ENCODE measurements at places on chromosomes 7 and 10.
A peak's percentile ranks its signal among the peaks of the same experiment; 100 is the strongest.

- DNase-seq = no peak
These were observed 141.6 kb downstream of the SND1 start for GRCh38 chr7:127793582-127793981.

GRCh38 chr7:83921941-83922607 lies 272.5 kb downstream of the SEMA3A start:
- DNase-seq = no peak

GRCh38 chr10:76281659-76282058 lies 850.2 kb downstream of the LRMDA start:
- no peak for DNase-seq

DNA sequence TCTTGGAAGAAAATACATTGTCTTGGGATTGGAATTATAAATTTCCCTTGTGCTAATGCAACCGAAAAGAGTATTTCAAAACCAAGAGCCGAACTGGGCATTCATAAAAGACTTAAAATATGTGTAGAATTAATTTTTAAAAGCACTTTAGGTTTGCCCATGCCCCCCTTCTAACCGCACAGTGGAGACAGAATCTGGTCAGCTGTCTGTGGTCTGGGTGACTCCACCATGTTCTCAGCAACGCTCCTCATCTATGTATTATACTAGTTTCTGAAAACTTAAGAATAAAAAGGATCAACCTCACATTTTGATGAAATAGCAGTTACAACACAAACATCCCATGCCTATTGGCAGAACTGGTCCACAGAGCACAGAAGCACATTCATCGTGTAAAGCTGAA lies 192.6 kb upstream of the C7orf33 start:
- no peak for DNase-seq

GRCh38 chr7:26995666-26996065 lies 100.1 kb downstream of the HOXA1 start:
- DNase-seq = no peak

DNA sequence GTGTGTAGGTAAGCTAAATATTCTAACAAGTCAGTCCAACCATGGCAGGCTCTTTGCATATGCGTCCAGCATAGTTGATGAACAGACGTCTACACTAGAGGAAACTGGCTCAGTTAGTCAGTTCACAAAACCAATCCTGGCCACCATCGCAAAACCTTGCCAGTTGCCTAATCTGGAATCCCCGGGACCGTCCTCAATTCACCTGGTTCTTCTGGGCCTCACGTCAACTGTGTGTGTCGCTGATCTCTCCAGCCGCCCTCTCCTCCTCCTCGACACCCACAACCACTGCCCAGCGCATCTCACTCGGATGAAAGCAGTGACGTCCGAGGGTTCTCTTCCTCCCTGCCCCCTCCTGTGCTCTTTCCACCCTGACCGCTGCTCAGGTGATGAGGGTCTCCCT lies 217.8 kb upstream of the SH2B2 start:
- DNase-seq = no peak

DNA sequence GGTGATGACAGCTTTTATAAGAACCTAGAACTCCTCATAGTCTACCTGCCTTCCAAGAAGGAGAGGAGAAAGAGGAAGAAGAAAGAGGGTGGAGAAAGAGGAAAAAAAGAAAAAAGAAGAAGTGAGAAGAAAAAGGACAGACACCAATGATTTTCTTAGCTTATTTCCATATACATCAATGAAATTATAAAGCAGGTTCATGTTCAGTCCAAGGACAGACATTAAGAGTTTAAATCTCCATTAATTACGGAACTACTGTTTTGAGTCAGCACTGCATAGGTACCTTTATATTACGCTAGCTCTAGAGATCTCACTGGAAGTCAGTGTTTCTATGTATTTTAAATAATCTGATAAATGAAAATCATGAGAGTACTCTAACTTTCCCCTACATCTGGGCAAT lies 309.0 kb upstream of the HGF start:
- no peak for DNase-seq

DNA sequence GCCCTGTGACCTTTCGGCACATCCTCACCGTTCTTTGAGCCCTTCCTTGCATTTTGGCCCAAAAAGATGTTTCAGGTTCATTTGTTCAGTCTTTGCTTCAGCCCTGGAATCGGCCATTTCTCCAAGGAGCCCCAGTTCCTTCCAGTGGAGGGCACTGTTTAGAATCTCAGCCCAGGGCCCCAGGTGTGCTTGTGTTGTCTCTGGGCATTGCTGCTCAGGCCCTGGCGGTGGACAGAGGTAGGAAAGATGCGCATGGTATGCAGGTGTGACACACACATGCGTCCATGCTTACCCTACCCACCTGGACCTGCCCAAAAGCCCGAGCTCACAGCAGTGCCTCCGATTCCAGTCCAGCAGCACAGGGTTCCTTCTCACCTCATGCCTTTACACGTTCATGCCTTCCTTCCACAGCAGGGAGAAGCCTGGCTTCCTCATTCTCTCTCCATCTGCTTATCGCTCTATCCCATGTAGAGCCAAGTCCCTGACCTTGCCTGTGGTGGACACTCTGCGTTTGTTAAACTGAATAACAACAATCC lies 70.6 kb downstream of the LHPP start:
- DNase-seq = no peak

DNA sequence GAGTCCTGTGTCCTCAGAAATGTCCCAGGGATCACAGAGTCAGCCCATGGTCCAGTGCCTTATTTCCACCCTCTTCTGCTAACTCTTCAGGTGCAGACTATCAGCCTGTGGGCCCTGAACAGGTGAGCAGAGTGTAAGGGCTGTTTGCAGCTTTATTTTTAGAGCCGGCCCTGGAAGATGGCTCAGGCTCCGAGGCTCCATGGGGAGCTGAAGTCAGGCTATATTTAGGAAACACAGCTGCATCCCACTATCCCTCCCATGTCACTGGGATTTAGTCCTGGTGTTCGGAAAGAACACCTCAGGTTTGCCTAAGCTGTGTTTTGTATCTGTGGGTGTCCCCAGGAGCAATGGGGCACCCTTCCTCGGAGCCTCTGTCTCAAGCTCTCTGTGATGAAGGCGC lies 126.9 kb downstream of the RPS24 start:
- no peak for DNase-seq

- DNase-seq = no peak
These were observed 107.7 kb upstream of the RET start for GRCh38 chr10:42969147-42969546.

DNA sequence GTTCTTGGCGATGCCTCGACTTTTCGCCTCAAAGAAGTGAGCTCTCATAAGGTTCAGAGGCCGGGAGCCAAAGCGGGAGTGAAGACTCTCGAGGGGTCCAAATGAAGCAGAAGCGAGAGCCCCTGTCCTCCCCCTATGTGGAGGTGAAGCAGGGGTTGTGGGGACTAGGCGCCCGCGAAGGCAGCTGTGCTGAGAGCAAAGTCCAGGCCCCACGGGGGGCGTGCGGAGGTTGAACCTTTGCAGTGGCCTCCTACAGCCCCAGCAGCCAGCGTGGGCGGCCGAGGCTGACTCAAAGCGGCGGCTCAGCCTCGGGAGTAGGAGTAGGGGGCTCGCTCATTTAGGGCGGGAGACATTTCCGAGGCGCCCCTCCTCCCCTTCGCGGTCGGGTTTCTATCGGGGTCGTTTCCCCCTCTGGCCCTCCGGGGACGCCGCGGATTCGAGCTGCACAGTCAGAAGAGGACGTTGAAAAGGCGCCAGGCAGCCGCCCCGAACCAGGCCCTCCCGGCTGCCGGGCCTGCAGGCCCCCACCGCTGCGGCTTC lies 553 bp upstream of the ADD3 start:
- DNase-seq = no peak

- DNase-seq = no peak
These were observed 48.4 kb downstream of the NKX6-2 start for GRCh38 chr10:132737390-132738048.

DNA sequence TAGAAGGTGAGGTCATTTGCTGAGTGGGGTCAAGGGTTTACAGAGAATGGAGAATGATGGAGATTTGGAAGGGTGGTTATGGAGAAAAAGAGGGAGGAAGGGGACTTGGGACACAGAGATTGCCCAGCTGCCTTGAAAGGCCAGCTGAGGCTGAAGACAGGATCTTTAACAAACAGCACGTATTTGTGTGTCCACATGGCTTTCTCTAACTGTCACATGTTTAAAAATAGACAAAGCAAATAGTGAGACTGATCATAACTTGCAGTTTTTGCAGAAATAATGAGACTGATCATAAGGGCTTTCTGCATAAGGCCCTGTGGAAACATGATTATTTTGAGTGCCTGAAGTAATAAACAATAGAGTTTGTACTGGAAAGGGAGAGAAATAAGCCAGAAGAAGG lies 212.7 kb downstream of the HDAC9 start:
- DNase-seq = no peak

DNA sequence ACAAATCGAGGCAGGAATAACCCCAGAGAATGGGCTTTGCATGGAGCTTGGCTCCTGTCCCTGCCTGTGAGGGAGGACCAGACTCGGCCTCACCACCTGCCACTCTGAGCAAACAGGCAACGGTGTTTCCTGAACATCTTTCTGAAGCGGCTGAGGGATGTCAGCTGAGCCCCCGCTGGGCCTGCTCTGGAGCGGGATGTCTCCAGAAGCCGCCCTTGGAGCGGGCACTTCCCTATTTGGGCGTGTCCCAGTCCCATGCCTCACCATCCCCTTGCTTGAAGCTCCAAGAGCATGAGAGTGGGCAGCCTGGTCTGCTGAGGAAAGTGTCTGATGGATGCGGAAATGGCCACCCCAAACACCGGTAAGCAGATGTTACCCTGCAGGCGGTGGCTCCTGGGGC lies 10.2 kb downstream of the ALKBH4 start:
- peak; percentile 56 for DNase-seq

DNA sequence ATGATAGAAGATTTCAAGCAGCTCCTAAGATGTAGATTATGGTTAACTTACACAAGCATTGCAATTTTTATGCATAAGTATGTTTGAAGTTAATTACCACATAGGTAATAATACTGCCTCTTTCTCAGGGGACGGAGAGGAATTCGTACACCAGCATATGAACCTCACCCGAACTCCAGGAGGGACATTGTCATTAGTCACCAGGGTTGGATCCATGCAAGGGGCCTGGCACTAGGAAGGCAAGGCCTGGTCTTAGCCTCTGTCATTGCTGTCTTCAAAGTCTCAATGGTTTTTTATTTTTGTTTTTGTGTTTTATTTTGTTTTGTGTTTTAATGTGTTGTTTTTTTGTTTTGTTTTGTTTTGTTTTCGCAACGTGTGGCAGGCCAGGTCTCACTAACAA lies 145.6 kb upstream of the PPP2R2D start:
- no peak for DNase-seq

DNA sequence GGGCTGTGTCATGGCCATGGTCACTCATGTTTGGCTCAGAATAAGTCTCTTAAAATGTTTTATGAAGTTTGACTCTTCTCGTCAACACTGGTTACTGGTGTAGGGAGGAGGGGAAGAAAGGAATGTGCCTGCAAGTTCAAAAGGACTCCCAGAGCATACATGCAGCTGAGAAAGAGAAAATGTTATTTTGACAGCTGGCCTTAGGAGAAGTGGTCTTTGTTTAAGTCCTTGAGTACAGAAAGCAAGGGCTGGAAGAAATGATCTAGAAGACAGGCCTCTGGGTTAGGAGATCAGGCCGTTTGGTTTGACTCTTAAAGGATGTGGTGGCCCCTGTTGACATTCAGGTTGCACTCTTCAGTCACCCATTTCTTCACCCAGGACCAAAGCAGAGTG lies 245.5 kb downstream of the REEP3 start:
- no peak for DNase-seq

DNA sequence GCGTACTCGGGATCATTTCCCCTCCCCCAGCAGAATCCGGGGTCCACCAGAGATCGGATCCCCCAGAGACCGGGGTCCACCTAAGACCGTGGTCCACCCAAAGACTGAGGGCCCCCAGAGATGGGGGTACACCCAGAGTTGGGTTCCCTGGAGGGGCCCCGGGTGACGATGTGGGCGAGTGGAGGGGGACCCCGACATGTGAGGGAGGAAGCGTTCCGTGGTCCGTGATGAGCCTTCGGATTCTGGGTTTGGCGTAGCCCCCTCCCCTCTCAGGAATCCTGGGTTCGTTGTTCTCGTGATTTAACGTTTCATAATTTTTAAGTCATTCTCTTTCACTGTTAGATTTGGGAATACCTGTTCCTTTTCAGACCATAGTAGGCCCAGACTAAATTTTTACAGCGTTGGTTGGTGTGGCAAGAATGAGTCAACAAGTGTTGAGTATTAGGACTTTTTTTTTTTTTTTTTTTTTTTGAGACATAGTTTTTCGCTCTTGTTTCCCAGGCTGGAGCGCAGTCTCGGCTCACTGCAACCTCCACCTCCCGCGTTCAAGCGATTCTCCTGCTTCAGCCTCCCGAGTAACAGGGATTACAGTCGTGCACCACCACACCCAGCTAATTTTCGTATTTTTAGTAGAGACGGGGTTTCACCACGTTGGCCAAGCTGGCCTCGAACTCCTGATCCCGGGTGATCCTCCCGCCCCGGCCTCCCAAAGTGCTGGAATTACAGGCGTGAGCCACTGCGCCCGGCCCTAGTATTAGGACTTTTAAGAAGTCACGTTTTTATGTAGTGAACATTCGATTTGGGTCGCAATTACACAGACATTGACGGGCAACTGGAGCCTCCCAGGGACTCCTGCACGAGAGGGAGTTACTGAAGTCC lies 672 bp downstream of the GTPBP4 start:
- no peak for DNase-seq

GRCh38 chr10:95503001-95503400 lies 58.2 kb downstream of the SORBS1 start:
- DNase-seq = no peak

- no peak for DNase-seq
These were observed 229.1 kb downstream of the CUX1 start for GRCh38 chr7:102046373-102047117.

GRCh38 chr10:117197189-117197588 lies at the start of gene KCNK18:
Gene KCNK18, plus strand, starts transcription at chr10:117197489. Its CDS starts 0 bp downstream, at chr10:117197489.
- no peak for DNase-seq

DNA sequence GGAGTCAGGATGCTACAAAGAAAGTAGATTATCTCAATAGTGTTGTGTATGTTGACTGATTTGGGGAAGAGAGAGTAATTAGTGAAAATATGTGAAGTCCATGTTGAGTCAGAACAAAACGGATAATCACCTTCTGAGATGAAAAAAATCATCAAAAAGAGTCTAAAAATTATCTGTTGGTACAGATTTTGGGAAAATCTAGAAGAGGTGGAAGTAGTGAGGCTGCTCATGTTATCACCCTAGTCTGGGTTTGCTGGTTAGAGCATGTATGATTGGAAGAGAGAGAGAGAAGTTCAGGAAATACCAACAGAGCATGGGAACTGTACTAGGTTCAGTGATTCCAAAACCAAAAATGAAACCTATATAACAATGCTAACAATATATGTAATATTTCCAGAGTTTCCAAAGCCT lies 12.3 kb downstream of the RPA3 start:
- no peak for DNase-seq

DNA sequence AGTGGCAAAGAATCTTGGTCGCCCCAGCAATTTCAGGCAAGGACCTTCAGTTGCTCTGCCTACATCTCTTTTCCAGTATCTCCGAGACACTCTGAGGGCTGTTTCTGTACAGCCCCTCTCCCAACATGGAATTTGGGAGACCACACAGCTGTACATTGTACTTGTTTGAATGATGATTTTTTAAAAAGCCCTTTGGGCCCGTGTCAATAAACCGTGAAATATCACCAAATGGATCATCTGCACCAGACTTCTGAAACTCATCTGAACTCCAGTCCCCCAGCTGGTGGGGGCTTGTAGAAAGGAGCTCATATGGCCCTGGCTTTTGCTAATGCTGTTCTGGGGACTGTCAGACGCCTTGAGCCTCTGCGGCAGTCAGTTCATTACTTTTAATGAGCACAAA lies 374.9 kb downstream of the BBS9 start:
- no peak for DNase-seq

GRCh38 chr7:142938611-142939010 lies 673 bp upstream of the LLCFC1 start:
- no peak for DNase-seq
